Renal cortex interstitium (tissue), 15 donors: ENCODE measurements at places on chromosomes 6 and 20. TPM values are rescaled to one million over a fixed set of nuclear protein-coding genes. Genes with fewer than 3 reads are reported as not detected.

- DNase-seq = no peak
Measured at GRCh38 chr6:18684343-18684742, 297.2 kb downstream of the RNF144B start.

DNA sequence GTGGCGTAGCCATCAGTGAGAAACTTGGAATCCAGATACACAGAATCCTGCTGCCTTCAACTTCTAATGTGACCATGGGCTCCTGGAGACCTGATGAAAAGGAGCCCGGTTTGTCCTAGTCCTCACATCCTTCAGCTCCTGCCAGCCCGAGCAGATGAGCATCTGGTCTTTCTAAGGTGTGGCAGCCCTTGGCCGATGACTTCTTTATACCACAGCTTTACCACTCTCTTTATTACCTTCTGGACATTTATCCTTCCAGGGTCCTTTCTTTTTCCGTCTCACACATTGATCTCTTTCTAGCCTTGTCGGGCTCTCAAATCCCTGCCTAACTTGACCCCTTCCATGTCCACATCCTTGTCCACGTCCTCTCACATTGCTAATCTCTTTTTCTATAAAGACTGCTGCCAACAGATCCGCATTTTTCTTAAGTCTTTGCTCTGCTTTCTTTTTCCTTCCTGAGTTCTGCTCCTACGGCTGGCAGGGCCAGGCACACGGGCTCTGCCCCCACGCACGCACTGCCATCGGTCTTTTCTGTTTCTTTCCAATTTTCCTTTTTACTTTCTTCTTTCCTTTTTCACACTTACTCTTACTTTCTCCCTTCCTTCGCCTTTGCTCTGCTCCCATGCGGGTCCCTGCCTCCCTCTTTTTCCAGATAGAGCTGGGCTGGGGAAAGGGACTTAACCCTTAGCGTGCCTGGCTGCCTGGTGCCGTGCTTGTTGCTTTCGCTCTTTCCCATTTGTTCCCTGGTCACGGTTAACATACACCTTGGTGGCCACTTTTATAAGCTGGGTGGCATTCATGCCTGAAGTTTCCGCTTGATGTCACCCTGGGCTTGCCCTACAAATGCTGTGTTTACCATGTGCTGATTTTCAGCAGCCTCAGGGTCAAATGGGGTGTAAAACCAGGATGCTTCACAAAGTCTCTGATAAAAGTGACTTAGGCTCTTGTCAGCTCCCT, 9.4 kb upstream of the GMPR start:
- no peak for DNase-seq

DNA sequence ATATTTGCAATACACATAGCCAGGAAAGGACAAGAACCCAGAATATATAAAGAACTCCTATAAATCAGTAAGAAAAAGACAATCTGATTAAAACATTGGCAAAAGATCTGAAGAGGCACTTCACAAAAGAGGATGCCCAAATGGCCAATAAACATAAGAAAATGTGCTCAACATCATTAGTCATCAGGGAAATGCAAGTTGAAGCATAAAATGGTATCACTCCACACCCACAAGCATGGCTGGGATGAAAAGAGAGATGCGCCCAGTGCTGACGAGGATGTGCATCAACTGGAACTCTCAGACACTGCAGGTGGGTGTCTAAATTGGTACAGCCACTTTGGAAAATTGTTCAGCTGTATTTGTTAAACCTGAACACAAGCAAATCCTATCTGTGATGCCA, 42.4 kb upstream of the MLN start:
- no peak for DNase-seq

GRCh38 chr6:3368685-3369084, 88.2 kb downstream of the SLC22A23 start:
- DNase-seq = no peak

The TFAP2C gene
- polyA plus RNA-seq = 1.4 TPM
